ENCODE measurements at places on chromosomes 7 and 10. TPM values are rescaled to one million over a fixed set of nuclear protein-coding genes. Genes with fewer than 3 reads are reported as not detected.

DNA sequence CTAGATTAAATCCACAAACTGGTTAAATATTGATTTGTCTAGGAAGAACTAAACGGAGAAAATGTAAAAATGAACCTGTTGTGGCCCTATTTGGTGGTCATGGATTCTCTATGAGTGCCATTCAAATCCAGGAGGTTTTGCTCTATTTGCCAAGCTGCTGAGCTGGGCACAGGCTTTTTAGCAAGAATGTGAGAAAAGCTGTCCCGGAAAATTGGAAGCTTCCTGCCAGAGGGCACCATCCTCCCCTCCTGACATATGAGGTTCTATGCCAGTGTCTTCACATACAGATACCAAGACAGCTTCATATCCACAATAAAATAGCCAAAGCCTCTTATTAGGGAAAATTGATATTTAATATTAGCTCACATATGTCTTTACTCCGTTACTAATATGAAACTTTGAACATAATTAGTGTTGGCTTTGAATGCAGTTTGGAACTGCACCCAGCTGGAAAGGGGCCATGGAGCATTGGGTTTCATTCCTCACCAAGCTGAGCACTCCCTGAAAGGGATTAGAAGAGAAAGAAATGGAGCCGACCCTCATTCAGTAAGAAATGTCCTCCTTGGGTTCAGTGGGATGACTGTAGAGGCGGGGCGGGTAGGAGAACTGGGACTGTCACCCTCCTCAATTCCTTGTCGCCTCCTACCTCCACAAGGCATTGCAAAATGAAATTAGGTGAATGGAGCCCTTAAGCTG is 47.8 kb downstream of the NRCAM start:
- no peak for DNase-seq

Gene CNNM1
- total RNA-seq, result 1.1 TPM

Gene PLPP4
- not detected for total RNA-seq

- DNase-seq, result no peak
These were observed 91.8 kb downstream of the PTPRN2 start for GRCh38 chr7:158495786-158496185.

Gene MPP7
- total RNA-seq, result 35.8 TPM

DNA sequence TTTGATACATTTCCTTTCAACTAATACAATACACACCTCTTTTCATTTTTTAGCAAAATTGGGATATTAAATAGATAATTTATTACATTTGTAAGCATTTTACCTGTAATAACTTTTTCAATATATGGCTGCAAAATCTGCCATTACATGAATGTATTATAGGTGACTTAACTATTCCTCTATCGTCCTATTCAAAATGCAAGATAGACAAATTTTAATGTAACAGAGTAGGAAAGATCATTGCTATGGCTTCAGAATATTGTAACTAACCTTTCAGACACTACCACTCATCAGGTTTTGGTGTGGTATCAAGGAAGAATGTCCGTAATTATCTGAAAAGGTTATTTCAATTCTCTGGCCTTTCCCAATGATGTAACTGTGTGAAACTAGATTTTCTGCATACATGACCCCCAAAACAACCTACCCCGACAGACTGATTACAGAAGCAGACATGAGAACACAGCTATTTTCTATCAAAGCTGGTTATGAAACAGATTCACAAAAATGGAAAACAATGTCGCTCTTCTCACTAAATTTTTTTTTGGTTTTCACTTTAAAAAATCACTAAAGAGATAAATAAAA is 211.2 kb downstream of the FAM107B start:
- no peak for DNase-seq
